ENCODE measurements at places on chromosomes 6 and 20. TPM values are rescaled to one million over a fixed set of nuclear protein-coding genes. Genes with fewer than 3 reads are reported as not detected.

MRPS10 gene
- 47.0 TPM for total RNA-seq

RAMACL gene
- total RNA-seq: 1.1 TPM

ZBTB24 gene
- total RNA-seq: 10.3 TPM

JPH2 gene
- 0.83 TPM for total RNA-seq

MCM3 gene
- 66.5 TPM for total RNA-seq

ZSWIM3 gene
- total RNA-seq: 8.1 TPM

- H3K4me3 ChIP-seq: no peak overlapping the region
- DNase-seq: peak; percentile 48
- no peaks in the 10 kb centered on the region for H3K27me3 ChIP-seq
- H3K4me1 ChIP-seq: peaks cover 7% of the 10 kb centered on the region
- no peaks in the 10 kb centered on the region for H3K36me3 ChIP-seq
- no peak overlapping the region for H3K27ac ChIP-seq
Observed at GRCh38 chr6:18389479-18389878, 2.3 kb downstream of the RNF144B start.

GRCh38 chr6:53014744-53015143 lies 19.7 kb upstream of the GSTA4 start:
- DNase-seq: peak; percentile 30
- H3K4me1 ChIP-seq: peaks cover 13% of the 10 kb centered on the region
- H3K36me3 ChIP-seq: peaks cover 28% of the 10 kb centered on the region
- no peak overlapping the region for H3K27ac ChIP-seq
- no peak overlapping the region for H3K4me3 ChIP-seq
- no peaks in the 10 kb centered on the region for H3K27me3 ChIP-seq

DNA sequence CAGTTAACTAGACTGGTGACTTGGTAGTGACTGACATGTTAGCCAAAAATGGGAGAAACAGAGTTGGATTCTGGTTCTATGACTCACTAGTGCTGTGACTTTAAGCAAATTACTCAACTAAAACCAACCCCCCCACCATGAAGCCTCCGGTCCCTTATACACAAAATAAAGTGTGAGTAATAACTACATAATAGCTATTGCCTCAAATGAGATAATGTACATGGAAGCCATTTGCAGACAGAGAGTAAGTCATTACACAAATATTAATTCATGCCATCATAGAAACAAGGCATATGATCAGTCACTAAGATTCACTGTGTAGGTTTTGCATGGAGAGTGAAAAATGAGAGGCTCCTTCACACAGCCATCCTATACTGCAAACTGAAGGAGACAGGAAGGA lies 111.9 kb downstream of the HIVEP2 start:
- H3K4me3 ChIP-seq: no peak overlapping the region
- H3K27ac ChIP-seq: no peak overlapping the region
- H3K27me3 ChIP-seq: no peaks in the 10 kb centered on the region
- peaks cover 5% of the 10 kb centered on the region for H3K4me1 ChIP-seq

DNA sequence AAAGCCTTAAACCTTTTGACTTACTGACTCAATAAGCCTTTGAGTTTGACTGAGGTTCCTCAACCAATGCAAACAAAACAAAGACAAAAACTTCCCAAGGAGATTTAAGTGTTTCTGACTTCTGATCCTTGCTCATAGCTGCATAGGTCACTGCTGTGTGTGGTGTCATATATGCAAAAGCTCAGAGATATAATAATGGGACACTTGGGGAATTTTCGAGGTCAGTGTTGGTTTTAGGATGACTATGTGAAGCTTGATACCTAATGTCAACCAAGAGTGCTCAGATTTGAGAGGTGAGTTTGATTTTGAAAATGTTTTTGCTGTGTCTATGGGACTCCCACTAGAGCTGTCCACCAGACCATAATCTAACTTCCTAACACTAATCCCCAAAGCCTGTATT lies 26.2 kb downstream of the ZKSCAN8 start:
- H3K36me3 ChIP-seq: no peaks in the 10 kb centered on the region
- no peak overlapping the region for H3K27ac ChIP-seq
- H3K4me1 ChIP-seq: no peaks in the 10 kb centered on the region
- H3K27me3 ChIP-seq: no peaks in the 10 kb centered on the region
- H3K4me3 ChIP-seq: no peak overlapping the region

- DNase-seq: no peak
- no peak overlapping the region for H3K27ac ChIP-seq
- H3K36me3 ChIP-seq: no peaks in the 10 kb centered on the region
- H3K4me1 ChIP-seq: peaks cover 2% of the 10 kb centered on the region
Observed at GRCh38 chr6:137702791-137703424, 164.2 kb upstream of the TNFAIP3 start.

DNA sequence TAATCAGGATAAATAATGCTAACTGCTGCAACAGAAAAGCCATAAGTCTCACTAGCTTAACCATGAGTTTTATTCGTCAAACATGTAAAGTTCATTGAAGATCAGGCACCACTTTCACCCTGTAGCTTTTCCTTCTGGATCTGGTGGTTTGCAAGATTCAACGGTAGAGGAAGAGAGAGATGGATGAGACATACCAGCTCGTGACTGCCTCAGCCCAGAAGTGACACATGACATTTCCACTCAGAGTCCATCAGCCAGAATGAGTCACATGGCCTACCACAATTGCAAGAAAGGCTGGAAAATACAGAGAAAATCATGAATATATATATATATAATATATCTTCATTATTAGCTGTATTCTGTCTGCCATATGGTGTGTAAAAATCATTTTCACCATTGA lies 29.0 kb downstream of the SPTLC3 start:
- peak; percentile 22 for DNase-seq
- no peak overlapping the region for H3K4me3 ChIP-seq
- no peaks in the 10 kb centered on the region for H3K27me3 ChIP-seq
- no peak overlapping the region for H3K27ac ChIP-seq
- H3K4me1 ChIP-seq: peaks cover 2% of the 10 kb centered on the region

DNA sequence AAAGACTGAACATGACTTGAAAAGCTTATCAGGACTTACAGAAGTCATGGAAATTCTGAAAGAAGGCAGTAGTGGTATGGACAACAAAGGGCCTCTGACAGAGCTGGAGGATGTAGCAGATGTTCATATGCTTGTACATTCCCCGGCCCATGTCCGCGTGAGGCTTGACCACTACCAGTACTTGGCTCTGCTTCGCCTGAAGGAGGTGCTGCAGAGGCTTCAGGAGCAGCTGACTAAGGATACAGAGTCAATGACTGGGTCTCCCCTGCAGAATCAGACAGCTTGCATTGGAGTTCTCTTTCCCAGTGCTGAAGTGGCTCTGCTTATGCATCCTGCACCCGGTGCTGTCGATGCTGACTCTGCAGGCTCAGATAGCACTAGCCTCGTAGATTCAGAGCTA lies 29.2 kb downstream of the TAF11 start:
- no peak overlapping the region for H3K27ac ChIP-seq
- no peaks in the 10 kb centered on the region for H3K27me3 ChIP-seq
- H3K4me1 ChIP-seq: no peaks in the 10 kb centered on the region
- no peak for DNase-seq
- H3K4me3 ChIP-seq: no peak overlapping the region

DNA sequence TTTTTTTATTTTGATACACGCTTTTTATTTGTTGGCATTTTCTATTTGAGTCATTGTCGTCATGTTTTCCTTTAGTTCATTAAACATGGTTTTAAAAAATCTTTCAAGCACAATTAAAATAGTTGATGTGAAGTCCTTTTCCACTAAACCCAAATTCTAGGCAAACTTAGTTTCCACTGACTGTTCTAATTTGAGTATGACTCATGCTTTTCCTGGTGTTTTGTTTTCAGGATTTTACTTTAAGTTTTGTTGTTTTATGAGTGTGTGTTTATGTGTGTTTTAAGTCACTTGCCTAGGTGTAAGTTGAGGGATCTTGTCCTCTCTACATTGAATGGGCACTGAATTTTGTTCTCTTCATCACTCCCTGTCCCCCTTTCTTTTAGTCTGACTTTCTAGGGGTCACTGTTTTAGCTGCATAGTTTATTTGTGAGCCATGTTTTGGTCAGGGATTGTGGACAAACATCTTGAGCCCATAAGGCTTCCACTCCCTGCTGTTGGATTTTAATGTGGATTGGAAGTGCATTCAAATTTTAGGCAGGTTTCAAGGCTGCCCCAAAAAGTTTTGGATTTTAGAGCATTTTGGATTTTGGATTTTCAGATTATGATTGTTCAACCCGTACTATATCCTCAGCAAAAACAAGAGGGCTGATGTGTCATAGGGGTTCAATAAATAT lies 94.8 kb downstream of the CDYL start:
- no peak overlapping the region for H3K27ac ChIP-seq
- H3K4me1 ChIP-seq: peaks cover 2% of the 10 kb centered on the region
- peak; percentile 15 for DNase-seq
- no peaks in the 10 kb centered on the region for H3K27me3 ChIP-seq

Measured in IMR-90 (cell line).